Femur (tissue), 1 donor: ENCODE measurements at places on chromosomes 12 and 14.

DNA sequence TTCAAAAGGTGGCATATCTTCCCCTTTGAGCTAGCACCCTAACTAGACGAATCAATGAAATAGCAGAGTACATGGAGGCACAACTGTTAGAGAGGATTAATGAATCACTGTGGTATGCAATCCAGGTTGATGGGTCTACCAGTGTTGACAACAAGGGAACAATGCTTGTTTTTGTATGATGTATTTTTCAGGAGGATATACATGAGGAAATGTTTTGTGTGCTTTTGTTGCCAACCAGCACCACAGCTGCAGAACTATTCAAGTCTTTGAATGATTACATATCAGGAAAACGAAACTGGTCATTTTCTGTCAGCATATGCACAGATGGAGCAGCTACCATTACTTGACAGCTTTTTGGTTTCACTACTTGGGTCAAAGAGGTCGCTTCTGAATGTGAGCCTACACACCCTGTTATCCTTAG, 142.6 kb downstream of the GPHN start:
- no peak for DNase-seq

DNA sequence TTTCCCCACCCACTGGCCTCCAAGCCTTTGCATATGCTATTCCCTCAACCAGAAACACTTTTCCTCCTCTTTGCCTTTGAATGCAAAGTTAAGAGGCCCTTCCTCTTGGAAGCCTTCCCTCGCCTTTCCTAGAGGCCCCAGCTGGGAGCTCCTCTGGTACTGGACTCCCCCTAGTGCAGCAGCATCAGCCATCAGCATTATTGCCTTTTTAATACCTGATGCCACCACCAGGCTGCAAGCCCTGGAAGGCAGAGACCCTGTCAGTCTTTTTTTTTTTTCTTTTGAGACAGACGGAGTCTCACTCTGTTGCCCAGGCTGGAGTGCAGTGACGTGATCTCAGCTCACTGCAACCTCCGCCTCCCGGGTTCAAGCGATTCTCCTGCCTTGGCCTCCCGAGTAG, 19.1 kb upstream of the PLA2G1B start:
- no peak for DNase-seq

- no peak for DNase-seq
Observed at GRCh38 chr12:6780573-6780972, 8.3 kb downstream of the LAG3 start.

DNA sequence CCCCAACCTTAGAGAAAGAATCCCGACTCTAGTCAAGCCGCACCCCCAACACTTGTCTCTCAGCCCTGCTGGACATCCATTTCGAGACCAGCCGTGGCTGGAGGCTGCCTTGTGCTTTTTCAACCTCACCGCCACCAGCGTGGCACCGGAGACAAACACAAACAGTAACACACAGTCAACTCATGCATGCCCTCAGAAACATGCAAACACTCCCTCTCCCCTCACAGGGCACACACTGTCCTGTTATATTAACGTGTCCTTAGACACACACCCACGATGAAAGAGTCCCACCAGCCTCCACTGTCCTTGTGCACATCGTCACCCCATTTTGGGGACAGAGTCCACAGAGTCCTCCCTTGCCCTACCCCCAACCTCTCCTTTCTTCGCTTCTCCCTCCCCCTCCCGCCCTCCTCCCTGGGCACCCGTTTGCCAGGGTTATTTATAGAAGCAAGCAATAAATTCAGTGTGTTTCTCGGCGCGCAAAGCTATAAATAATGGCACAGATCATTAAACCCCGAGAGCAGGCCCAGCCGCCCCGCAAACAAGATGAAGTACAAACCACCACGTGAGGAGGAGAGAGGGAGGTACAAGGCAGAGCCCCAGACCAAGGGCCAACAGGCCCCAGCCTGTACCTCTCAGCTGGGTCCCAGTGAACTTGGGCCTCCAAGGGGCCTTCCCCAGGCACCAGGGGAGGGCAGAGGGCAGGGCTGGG, 27.9 kb downstream of the SMUG1 start:
- DNase-seq = no peak

DNA sequence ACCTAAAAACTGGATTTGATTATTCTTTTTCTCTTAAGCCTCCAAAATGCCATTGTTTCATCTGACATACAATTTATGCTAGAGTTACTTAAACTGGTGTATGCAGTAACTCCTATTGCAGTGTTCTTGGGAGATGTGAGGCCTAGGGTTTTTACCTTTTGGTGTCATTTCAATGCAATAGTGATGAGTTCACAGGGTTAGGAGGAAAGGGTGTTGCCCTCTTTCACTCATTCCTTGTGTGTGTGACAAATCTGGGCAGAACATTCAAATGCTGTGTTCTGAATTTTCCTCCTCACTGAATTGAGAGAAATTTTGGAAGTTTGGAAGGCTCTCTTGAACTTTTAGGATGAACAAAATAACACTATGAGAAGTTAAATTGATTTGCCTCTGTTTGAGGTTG, 69.9 kb downstream of the IGF1 start:
- DNase-seq = no peak
